ENCODE measurements at places on chromosomes 1 and 21.

- no peak for DNase-seq
Observed at GRCh38 chr21:44895859-44896258, 22.4 kb upstream of the PTTG1IP start.

DNA sequence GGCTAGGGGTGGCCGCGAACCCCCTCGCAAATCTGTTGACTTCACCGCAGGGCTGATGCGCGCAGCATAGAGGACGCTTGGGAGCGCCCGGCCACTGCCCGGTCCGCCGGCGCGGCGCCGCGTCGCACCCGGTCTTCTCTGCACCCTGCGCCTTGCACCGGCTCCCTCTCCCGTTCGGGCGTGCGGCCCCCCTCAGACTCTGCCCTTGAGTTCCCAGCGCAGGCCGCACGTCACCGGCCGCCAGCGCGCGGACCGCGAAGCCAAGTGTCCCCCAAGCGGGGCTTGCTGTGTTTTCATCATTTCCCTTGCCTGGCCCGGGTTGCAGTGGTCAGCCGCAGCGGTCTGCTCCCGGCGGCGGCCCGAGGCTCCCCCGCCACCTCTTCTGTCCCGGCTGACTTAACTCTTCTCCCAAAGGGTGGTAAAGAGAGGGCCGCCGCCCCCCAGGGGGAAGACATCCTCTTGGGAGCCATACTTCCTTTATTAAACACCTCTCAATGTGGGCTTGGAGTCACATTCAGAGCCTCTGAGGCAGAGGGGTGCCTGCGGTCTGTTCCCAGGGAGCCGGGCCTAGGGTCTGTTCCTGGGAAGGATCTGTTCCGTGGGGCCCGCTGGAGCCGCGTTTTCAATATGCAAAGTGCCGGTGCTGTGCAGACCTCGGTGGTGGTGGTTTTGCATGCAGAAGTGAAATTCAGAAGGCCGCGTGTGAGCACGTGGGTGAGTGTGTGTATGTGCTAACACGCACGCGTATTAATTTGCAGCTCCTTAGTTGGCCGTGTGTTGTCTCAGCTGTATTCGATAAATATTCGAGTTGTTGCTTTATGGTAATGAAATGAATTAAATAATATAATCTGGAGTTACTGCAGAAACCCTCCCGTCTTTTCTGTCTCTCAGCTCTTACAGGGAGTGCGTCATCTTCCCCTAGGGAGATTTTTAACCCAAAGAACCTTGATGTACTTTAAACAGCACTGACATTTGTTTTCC, 17.6 kb downstream of the PBX1 start:
- DNase-seq = no peak

GRCh38 chr21:27157097-27157496, 190.2 kb upstream of the ADAMTS5 start:
- no peak for DNase-seq

GRCh38 chr1:223752721-223753515, 40.6 kb downstream of the CAPN2 start:
- DNase-seq = no peak

DNA sequence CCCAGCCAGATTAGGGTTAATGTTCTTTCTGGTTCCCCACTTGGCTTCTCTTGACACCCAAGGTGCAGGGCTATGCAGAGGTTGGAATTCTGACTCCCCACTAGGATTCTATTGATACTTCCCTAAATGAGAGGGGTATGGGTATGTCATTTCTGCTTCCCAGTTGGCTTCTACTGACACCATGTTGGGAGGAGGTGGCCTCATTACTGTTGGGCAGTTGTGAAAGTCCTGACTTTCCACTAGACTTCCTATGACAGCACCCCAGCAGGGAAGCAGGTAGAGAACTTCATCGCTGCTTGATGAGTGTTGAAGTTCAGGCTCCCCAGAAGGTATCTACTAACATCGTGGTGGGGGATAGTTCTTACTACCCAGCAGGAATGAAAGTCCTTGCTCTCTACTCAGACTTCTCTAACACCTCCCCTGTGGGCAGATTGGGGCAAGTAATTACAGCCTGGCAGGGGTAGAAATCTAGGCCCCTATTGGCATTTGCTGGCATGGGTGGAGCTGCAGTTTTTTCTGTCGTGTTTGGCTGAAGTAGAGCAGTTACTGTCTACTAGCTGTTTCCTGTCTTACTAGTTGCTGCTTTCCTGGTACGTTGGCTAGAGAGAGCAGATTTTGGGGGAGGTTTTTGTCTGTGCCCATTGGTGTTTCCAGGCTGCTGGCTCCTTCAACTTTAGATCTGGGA, 41.5 kb downstream of the ZYG11B start:
- no peak for DNase-seq

DNA sequence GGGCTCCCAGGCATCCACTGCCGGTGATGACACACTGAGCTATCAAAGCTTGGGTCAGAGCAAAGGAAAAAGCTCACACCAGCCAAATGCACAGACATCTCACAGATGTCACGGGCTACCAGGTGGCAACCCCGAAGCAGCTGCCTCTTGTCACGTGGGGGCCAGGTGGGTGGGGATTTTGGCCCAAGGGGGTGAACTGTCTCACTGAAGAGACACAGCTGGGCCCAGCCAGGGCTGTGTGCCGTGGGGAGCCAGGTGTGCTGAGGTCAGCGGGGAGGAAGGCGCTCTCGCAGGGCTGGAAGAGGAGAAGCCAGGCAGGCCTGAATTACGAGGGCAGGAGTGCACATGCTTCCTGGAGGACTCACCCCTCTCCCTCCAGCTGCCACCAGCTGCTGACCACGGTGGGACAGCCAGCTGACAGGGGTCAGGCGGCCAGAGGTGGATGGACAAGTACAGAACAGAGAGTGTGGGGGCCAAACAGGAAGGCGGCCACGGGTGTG, 32.4 kb downstream of the KCNN3 start:
- DNase-seq = no peak

All from stimulated activated CD4-positive, alpha-beta T cell treated with anti-CD3 and anti-CD28 coated beads, Interleukin-1b, Interleukin-23, amount 100 ng/mL, for 24 hours (primary cell).